ENCODE measurements at places on chromosomes 6 and 20.
A peak's percentile ranks its signal among the peaks of the same experiment; 100 is the strongest.

GRCh38 chr6:30483677-30484279, 5.5 kb upstream of the HLA-E start:
- peak; percentile 69 for DNase-seq

DNA sequence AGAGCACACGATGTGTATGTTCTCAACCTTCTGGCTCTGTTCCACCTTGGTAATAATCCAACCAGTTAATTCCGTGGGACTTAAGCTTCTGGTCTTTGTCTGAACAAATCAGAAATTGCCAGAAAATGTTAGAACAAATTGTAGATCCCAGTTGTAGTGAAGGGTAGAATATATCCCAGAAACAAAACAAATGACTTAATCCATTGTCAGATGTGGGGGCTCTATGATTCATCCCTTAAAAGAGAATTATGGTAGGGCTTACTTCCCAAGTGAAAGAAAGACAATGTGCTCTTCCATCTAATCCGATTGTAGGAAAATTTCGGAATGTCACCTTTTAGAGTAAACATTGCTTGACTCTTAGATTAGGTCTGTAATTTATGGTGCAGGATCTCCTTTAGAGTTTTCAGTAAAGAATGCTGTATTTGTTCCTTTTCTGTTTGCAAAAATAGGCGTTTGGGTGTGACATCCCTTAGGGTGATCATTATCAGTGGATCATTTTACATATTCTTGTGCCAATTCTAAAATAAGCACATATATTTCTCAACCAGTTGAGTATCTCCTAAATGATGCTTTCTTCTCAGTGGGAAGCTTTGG, 234.5 kb upstream of the ZNF217 start:
- DNase-seq: peak; percentile 76

DNA sequence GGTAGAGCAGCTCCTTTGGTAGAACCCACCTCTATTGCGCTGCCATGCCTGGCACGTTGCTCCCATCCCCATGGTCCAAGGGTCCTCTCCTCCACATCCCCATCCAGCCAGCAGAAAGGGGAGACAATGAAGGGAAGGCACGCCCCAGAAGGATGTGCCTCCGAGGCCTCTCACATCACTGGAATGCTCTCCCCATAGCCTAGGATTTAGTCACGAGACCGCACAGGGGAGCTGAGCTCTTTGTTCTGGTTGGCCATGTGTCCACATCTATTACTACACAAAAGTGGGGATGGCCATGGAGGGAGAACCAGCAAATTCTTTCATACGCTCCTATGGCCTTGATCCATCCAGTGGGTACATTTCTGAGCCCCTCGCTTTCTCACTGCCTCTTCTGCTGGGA, 60.5 kb upstream of the SALL4 start:
- no peak for DNase-seq

DNA sequence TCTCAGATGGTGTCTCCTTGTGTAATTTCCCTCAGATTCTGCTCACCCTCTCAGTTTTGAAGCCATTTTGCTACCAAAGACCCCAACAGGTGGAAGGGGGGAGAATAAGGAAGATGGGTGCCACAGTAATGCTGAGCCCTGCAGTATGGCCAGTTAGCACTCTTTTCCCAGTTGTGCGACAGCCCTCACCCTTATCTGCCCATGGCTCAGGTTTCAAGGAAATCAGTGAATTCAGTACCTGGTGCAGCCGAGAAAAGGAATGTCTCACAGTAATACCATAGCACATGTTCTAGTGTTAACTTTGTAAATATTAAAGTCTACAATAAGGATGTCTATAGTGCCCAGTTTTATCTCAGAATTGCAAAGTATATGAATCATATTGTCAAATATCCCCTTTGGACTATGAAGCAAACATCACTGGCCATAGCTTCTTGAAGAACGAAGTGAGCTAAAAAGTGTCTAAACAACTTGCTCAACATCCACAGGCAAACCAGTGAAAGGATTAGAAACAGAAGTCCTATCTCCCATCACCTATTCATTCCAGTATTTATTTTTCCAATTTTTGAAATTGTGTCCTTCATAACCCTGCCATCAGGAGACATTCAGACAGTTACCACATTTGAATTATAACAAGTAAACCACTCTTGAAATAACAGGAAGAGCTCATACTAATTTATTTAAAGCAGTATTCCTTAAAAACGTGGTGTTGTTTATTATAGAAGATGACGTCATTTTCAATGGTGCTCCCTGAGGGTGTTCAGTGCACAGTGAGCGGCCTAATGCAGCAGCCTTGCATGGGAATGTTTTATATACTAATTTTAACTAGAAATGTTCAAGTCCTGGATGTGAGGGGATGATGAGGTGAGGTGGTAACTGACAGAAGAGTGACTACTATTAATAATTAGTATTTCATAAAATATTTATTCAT, 366.2 kb downstream of the TFAP2A start:
- no peak for DNase-seq

DNA sequence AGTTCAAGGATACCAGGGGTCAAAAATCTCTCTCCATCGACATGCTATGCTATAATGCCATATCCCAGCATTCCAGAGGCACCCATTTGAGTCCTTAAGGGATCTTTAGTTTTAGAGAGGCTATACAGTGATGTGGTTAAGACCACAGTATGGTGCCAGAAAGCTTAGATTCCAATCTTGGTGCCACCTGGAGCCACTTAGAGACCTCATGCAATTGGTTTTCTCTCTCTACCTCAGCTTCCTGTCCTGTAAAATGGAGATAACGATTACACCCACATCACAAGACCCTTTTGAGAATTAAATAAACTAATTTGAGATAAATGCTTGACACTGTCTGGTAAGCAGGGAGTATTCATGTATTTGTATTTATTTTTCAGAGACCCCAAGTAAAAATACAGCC, 39.0 kb downstream of the PLAGL1 start:
- DNase-seq: no peak

- DNase-seq: no peak
These were observed 209.8 kb downstream of the ATXN1 start for GRCh38 chr6:16551466-16551865.

GRCh38 chr6:131381052-131381708, 191.8 kb upstream of the ARG1 start:
- peak; percentile 73 for DNase-seq

DNA sequence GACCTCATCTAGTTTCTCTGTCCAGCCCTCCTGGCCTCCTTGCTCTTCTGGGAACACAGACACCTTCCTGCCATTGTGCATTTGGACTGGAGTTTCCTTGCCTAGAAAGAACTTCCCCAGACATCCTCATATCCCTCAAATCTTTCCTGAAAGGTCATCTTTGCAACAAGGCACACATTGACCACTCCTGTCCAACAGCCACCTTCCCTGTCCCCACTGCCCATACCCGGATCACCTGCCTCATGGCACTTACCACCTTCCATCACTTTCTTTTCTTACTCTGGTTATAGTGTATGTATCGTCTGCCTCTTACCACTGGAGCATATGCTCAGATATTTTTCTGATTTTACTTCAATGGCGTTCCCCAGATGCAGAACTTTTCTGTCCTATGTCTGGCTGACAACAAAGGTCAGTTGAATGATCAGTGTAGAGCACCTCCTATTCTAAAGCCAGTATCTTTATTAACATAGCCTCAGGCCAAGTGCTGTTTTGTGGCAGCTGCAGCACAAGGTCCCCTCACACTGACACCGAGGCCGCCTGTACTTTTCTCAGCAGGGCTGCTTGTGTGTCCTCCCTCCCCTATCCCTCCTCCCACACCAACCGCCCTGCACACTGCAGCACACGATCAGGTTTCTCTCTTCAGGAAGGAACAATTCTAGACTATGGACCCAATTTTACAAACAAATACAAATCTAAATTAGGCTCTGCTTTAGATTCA, 4.1 kb downstream of the HLA-C start:
- no peak for DNase-seq

DNA sequence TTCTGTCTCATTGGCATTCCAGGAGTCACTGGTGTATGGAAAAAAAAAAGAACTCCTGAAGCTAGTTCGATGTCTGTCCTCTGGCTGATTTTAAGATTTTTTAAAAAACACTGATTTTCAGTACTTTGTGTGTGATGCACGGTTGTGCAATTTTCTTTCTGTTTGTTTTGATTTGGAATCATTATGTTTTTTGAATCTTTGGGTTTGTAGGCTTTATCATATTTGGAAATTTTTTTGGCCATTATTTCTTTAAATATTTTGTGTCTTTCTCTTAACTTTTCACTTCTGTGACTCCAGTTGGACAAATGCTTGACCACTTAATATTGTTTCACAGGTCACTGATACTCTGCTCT, 327.2 kb downstream of the BCKDHB start:
- DNase-seq: no peak

DNA sequence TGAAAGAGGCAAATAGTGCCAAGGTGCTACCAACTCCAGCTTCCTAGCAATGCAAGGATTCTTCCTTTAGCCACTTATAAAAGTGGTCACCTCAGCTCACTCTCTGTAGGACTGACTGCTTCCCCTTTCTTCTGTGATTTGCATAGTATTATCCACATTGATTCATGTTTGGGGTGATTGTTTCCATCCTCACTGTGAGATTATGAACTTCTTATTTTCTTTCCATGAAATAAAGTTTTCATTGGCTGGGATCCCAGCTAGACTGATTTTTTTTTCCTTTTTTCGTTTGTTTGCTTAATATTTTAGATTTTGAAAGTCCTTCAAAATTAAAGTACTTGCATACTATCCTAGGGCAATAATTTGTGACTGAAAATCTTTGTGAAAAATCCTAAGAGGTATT, 50.5 kb downstream of the EYA4 start:
- no peak for DNase-seq

- no peak for DNase-seq
These were observed 43.1 kb downstream of the JPH2 start for GRCh38 chr20:44143936-44144335.

- DNase-seq: no peak
These were observed 32.5 kb upstream of the NKAIN2 start for GRCh38 chr6:123771126-123771525.

DNA sequence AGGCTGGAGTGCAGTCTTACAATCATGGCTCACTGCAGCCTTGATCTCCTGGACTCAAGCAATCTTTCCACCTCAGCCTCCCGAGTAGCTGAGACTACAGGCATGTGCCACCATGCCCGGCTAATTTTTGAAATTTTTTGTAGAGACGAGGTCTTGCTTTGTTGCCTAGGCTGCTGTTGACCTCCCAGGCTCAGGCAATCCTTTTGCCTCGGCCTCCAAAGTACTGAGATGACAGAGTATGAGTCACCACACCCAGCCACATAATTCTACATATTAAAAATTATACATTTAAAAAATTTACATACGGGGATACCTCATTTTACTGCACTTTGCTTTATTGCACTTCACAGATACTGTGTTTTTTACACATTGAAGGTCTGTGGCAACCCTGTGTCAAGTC, 115.1 kb downstream of the MAN1A1 start:
- no peak for DNase-seq

- no peak for DNase-seq
These were observed 719.6 kb downstream of the TBC1D32 start for GRCh38 chr6:120614723-120615122.

GRCh38 chr6:161694995-161695394, 421.1 kb upstream of the AGPAT4 start:
- peak; percentile 72 for DNase-seq

GRCh38 chr6:81562169-81562568, 190.3 kb downstream of the TENT5A start:
- DNase-seq: no peak

All from NCI-H82 (cell line).